Left kidney (tissue), 8 donors: ENCODE measurements at places on chromosomes 3 and 15. TPM values are rescaled to one million over a fixed set of nuclear protein-coding genes. Genes with fewer than 3 reads are reported as not detected.

The ISL2 gene
- polyA plus RNA-seq, result not detected

The GOLGA6L10 gene
- polyA plus RNA-seq, result 7.8 TPM

The IP6K2 gene
- polyA plus RNA-seq, result 241 TPM

The SPATA16 gene
- polyA plus RNA-seq, result not detected

The TMEM212 gene
- 0.32 TPM for polyA plus RNA-seq

The UBAP1L gene
- 6.9 TPM for polyA plus RNA-seq

The GOLGB1 gene
- polyA plus RNA-seq, result 98.7 TPM

The BNC1 gene
- polyA plus RNA-seq, result 0.17 TPM

The ARIH1 gene
- polyA plus RNA-seq, result 199 TPM

The MAP2K1 gene
- polyA plus RNA-seq, result 52.0 TPM

The SLCO2A1 gene
- 19.5 TPM for polyA plus RNA-seq

The VILL gene
- polyA plus RNA-seq, result 9.9 TPM
